ENCODE measurements at places on chromosomes 2 and 18.

DNA sequence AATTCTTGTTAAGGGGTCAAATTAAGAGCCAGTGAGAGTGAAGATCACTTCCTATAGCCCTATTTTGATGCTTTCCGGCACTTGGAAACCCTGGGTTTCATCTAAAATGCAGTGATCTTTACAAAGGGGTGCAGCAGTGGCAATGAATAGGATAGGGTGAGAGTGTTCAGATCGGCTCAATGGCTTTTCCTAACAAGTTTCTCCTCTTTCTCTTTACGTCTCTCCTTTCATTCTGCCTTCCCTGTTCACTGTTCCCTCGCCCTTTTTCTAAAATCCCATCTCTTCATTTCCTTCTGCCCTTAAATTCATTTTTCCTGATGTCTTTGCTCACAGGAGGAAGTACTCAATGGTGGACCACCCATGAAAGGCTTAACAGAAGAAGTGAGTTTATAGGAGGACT, 86.0 kb downstream of the CTIF start:
- no peaks in the 10 kb centered on the region for H3K4me1 ChIP-seq
- peaks cover 6% of the 10 kb centered on the region for H3K27me3 ChIP-seq
- H3K4me3 ChIP-seq, result no peak overlapping the region

DNA sequence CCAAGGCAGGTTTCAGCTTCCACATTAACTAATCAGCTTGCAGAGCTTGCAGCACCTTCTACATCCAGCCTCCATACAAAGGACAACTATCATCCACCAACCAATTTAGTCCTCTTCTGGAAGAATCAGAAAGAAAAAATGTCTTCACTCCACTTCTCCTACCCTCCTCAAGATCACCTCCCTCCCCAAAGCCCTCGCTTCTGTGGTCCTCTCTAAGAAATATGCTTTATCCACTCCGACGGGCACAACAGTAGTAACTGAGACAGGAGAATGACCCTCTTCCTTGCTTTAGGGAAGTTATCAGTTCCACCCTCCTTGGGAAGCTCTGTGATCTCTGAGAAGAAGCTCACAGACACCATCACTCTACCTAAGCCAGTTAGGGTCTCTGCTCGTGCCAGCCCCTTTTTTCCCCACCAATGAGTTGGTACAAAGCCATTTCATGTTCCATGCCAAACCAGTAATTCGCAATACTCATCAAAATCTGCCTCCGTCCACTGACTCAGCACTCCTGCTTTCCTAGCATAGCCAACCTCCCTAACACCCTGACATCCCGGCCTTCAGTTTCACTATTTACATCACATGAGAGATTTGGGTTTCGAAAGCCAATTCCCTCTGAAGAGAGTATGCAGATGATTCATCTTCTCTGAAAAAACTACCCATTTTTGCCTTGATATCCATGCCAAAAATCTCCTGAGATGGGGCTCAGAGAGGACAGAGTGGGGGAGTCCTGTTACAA, 114.1 kb upstream of the PKDCC start:
- H3K27ac ChIP-seq, result no peak overlapping the region
- H3K36me3 ChIP-seq, result no peaks in the 10 kb centered on the region
- DNase-seq, result no peak
- H3K4me1 ChIP-seq, result peaks cover 4% of the 10 kb centered on the region

- no peak for DNase-seq
- peaks cover 1% of the 10 kb centered on the region for H3K27me3 ChIP-seq
These were observed 294.1 kb downstream of the BCL2 start for GRCh38 chr18:63025251-63026090.

DNA sequence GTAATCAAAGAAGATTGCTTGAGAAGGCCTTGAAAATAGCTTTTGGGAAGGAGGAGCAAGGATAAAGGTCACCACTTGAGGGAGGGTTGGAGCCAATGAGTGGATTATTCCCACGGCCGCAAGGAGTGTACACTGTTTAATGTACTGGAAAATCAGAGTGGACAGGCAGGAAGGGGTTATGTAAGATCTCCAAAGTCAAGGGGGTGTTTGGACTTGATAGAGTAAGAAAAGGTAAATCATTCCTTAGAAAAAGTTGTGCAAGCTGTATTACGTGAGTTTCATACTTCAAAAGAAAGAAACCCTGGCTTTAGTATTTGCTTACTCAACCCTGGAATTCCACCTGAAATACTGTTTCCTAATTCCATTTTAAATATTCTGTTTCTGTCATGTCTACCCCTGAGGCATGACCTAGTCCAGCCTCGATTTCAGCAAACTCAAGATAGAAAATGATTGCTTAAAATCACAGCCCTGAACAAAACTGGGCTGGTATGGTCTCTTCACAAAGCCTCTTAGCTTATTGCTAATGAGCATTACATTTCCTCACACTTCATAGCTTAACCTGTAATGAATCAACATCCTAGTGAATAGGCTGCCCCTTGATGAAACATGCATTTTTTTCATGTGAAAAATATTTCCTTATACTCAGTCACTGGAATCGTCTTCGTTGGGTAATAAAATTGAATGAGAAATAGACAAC, 1.1 kb downstream of the MREG start:
- peaks cover 36% of the 10 kb centered on the region for H3K4me1 ChIP-seq
- no peak for DNase-seq
- peaks cover 2% of the 10 kb centered on the region for H3K36me3 ChIP-seq
- no peaks in the 10 kb centered on the region for H3K27me3 ChIP-seq
- peak overlapping the region; percentile 89 for H3K4me3 ChIP-seq
- peak overlapping the region; percentile 90 for H3K27ac ChIP-seq

DNA sequence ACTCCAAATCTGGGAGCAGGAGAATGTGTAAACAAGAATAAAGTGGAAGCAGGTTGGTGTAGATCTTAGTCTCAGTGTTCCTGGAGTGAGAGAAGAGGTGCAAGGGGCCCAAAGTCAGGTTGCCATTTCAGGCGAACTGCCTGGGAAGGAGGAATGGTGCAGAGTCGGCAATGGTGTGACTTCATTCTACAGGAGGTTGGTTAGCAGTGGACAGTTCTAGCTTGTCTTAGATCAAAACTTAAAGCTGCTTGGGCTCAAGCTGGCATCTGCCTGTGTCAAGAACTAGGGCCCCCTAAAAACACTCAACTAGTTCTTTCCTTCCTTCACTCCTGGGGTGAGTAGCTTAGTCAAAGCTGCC, 3.5 kb downstream of the STK16 start:
- peaks cover 72% of the 10 kb centered on the region for H3K4me1 ChIP-seq
- peak overlapping the region; percentile 82 for H3K4me3 ChIP-seq
- H3K27ac ChIP-seq, result peak overlapping the region; percentile 89
- peaks cover 79% of the 10 kb centered on the region for H3K36me3 ChIP-seq
- no peak for DNase-seq
- no peaks in the 10 kb centered on the region for H3K27me3 ChIP-seq

DNA sequence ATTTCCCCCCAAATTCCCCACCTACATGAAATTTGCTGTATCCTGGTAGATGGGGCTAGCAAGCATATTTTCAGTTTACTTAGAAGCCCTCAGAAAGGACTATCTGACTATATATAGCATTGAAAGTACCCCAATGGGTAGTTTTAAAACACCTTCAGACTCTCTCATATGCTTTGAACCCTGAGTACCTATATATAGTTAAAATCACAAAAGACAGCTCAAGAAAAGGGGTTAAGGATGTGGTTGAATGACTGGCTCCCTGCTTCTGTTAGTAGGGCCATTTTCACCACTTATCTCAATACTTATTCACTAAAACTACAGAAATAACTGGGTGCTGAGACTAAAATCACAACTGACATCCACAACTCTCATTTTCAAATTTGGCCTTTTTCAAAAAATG, 18.5 kb downstream of the WDPCP start:
- no peak overlapping the region for H3K4me3 ChIP-seq
- no peaks in the 10 kb centered on the region for H3K36me3 ChIP-seq

DNA sequence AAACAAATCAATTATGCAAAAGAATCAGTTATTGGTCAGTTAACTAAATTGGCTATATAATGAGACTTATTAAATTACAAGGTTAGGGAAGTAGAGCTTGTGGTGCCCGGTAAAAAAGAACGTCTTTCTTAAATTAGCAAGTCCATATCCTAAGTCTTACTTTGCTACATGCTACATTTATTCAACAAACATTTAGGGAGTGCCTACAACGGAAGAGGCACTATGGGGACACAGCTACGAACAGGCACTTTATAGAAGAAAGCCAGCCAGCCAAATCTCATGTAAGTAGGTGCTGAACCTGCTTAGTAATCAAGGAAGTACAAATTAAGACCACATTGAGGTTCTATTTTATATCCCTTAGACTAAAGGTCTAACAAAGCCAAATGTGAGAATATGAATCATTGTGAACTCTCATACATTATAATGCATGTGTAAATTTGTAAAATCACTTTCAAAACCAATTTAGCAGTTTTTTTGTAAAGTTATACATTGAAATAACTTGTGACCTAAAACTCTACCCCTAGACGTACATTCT, 59.9 kb downstream of the PDK1 start:
- H3K4me3 ChIP-seq, result no peak overlapping the region
- no peak overlapping the region for H3K27ac ChIP-seq
- peaks cover 7% of the 10 kb centered on the region for H3K36me3 ChIP-seq
- H3K4me1 ChIP-seq, result no peaks in the 10 kb centered on the region
- no peak for DNase-seq
- no peaks in the 10 kb centered on the region for H3K27me3 ChIP-seq

DNA sequence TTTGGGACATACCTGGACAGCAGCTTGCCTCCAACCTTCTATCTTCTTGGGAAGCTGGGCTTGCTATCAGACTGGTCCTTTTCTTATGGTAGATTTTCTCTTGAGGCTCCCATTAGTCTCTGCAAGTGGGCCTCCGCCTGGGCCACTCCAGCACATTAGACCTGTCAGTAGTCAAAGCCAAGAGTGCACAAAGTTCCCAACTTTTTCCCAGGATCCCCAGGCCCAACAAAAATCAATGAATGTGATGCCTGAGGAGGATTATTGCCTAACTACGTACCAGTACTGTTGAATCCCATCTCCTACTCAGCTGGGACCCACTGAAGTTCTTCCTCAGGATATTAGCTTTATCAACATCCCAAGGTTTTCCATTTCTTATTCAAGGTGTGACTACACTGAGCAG, 51.7 kb downstream of the PROC start:
- no peak for DNase-seq
- H3K27me3 ChIP-seq, result no peaks in the 10 kb centered on the region
- H3K4me1 ChIP-seq, result peaks cover 2% of the 10 kb centered on the region
- H3K4me3 ChIP-seq, result no peak overlapping the region

GRCh38 chr18:35172451-35173035, 68.3 kb upstream of the ZNF397 start:
- DNase-seq, result no peak
- no peak overlapping the region for H3K4me3 ChIP-seq
- H3K27ac ChIP-seq, result no peak overlapping the region
- H3K4me1 ChIP-seq, result no peaks in the 10 kb centered on the region
- no peaks in the 10 kb centered on the region for H3K36me3 ChIP-seq
- peaks cover 5% of the 10 kb centered on the region for H3K27me3 ChIP-seq

DNA sequence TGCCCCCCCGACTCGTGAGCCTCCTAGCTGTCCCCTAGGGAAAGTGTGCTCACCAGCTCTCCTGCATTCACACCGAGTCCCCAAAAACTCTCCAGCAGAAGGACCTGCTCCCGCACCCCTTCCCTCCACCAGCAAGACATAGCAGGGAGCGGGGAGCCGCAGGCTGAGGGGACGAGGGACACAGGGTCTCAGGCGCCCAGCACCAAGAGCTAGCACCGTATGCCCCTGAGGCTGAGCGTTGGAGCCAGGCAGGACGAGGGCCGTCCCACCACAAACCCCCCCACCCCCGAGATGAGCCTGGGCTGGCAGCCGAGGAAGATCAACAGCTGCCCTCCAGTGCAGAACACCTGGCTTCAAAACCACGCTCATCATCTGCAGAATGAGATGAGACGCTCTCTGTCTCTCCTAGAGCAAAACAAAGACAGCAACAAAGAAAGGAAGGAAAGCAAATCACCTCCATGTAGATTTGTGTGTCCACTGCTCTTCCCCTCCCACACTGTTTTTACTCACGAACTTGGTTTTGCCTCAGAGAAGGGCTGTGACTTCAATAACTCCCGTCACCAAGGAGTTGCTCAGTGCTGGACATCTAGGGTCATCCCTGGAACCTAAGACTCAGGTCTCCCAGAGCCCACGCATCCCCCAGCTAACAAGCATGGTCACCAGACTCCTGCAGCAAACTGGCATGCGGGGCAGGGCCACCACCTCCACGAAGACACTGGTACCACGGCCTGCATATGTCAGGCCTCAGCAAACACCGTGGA, 39.7 kb upstream of the SALL3 start:
- no peak overlapping the region for H3K4me3 ChIP-seq
- peaks cover 68% of the 10 kb centered on the region for H3K27me3 ChIP-seq
- no peaks in the 10 kb centered on the region for H3K4me1 ChIP-seq
- no peak for DNase-seq
- no peaks in the 10 kb centered on the region for H3K36me3 ChIP-seq
- H3K27ac ChIP-seq, result no peak overlapping the region

DNA sequence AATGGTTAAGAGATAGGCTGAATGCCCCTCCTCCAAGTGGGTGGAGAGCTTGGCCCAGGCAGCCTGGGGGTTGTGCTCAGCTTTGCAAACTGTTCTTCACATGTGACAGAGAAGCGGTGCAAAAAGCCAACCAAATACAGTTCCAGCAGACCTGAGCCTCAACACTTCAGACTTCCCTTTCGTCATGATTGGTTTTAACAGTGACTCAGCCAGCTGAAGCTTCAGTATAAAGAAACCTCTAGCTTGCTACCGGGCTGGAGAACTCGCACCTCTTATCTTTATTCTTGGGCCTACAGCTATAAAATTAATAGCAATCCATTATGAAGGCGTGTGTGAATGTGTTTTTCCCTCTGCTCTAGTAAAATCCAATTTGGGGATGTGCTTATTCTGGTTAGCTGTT, 20.0 kb downstream of the SETBP1 start:
- DNase-seq, result peak; percentile 55
- no peaks in the 10 kb centered on the region for H3K36me3 ChIP-seq
- H3K27me3 ChIP-seq, result no peaks in the 10 kb centered on the region
- H3K27ac ChIP-seq, result peak overlapping the region; percentile 92
- H3K4me1 ChIP-seq, result peaks cover 35% of the 10 kb centered on the region
- peak overlapping the region; percentile 34 for H3K4me3 ChIP-seq

DNA sequence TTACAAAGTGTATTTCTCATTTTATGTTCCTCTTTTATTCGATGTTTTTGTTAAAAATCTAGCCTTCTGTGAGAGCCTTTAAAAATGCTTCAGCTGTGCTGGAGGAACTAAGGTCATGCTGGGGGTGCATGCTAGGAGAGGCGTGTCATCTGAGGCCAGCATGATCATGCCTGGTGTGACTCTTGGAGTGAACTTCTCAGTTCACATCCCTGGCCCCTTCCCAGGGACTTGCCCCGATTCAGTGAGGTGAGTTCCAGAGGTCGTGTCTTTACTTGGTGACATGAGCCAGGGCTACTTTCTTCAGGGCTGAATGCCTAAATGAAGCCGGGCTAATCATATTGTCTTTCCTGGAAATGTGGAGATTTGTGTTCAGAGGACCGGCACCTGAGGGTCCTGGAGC, 264.9 kb downstream of the MREG start:
- peaks cover 23% of the 10 kb centered on the region for H3K27me3 ChIP-seq
- no peaks in the 10 kb centered on the region for H3K4me1 ChIP-seq
- no peak for DNase-seq
- H3K27ac ChIP-seq, result no peak overlapping the region

- no peak for DNase-seq
- no peak overlapping the region for H3K27ac ChIP-seq
- no peaks in the 10 kb centered on the region for H3K36me3 ChIP-seq
These were observed 122.8 kb upstream of the UXS1 start for GRCh38 chr2:106316915-106317314.

GRCh38 chr2:33476793-33477190, 343 bp downstream of the RASGRP3 start:
- peak overlapping the region; percentile 88 for H3K4me3 ChIP-seq
- peak overlapping the region; percentile 98 for H3K27ac ChIP-seq
- no peaks in the 10 kb centered on the region for H3K27me3 ChIP-seq
- peaks cover 12% of the 10 kb centered on the region for H3K36me3 ChIP-seq
- no peak for DNase-seq

Measured in effector memory CD8-positive, alpha-beta T cell (primary cell).